ENCODE measurements at places on chromosomes 5 and 9.

DNA sequence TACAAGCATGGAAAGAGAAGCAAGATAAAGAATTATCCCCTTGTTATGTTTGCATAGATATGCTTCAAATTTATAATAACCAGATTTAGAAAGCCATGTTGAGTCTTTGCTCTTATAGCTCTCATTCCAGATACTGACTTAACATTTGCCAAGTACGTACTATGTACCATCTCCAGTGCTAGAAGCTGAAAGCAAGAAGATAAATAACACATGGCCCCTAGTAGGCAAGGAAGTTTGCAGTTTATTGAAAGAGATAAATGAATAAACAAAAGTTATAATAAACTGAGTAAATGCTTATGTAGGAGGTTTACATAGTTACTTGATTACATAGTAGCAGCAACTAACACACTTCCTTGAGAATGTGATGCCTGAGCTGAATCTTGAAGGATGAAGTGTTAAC lies 628.4 kb downstream of the HINT1 start:
- DNase-seq: no peak

GRCh38 chr9:89864731-89865130 lies 259.9 kb downstream of the GADD45G start:
- DNase-seq: no peak

GRCh38 chr9:32707326-32707725 lies 71.9 kb upstream of the TAF1L start:
- DNase-seq: no peak

GRCh38 chr5:9282211-9282610 lies 263.7 kb downstream of the SEMA5A start:
- DNase-seq: no peak

- no peak for DNase-seq
These were observed 1069.1 kb downstream of the EFNA5 start for GRCh38 chr5:106601620-106602019.

DNA sequence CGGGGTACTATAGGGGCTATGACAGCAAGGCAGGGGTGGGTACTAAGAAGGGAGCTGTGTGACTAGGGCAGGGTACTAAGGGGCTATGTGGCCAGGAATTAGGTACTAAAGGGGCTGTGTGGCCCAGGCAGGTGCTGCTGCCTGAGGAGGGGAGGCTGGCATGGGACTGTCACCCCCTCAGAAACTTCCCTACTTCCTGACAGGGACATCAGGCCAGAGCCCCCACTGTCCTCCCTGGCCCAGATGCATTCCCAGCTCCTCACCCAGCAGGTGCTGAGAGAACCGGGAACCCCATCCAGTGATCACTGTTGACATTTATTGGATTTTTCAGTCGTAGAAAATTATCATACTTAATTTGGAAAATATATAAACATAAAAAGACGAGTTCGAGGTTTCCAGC lies 26.6 kb downstream of the IRX2 start:
- no peak for DNase-seq

DNA sequence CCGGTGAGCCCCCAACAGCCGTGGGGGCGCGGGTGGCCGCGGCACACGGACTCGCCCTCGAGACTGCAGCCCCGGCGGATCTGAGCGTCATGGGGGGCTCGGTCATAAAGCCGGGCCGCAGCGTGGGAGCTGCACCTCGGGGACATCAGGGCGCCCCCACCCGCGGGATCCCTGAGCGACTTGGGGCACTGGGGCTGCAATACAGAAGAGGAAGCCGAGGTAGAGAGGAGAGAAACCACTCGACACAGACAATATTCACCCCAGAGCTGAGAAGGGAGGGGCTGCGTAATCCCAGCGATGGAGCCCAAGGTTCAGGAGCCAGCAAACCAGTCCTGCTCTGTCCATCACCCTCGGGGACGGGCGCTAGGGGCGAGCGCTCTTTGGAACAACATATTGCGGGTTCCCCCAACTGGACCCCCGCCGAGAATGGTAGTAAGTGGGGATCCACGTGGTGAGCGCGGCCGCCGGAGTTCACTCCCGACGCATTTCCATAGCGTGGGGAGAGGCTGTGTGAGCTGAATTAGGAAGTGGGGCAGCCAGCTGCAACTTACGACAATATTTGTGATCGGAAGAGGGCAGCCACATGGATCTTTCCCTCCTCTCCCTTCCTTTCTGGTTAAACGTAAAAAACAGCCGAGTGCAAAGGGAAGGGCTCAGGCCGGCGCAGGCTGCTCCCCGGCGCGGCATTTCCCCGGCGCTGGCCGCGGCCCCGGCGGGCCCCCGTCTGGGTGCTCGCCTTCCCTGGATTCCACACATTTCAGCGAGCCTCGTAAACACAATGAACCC lies 9.9 kb downstream of the PTCH1 start:
- peak; percentile 46 for DNase-seq

DNA sequence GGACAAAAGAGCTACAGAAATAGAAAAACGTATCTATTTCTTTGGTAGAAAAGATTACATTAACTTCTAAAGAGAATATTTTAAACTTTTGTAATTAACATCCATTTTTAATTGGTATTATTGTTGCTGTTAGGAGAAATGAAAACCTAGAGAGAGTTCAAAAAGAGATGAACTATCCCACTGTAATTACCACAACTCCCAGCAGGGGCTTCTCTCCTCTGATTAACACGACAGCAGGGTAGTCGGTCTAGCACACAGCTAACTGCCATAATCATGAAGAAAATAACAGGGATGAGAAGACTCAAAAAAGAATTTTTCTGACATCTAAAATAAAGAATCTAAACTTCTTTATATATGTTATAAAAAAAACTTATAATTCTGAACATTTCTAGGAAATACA lies 86.2 kb upstream of the CDH9 start:
- DNase-seq: peak; percentile 54

DNA sequence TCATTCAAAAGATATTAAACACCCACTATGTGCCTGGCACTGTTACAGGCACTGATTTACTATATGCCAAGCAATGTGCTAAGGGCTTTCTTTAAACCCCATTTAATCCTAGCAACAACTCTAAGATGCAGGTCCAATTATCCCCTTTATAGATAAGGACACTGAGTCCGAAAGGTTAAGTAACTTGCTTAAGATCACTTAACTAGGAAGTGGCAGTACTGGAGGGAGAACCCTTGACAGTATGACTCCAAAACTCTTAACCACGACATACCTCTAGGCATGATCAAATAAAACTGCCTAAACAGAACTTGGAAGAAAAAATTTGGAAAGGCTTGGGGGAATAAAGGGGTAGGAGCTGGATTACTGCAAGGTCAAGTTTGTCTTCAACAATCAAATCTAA lies 1.7 kb downstream of the RAB14 start:
- DNase-seq: no peak

DNA sequence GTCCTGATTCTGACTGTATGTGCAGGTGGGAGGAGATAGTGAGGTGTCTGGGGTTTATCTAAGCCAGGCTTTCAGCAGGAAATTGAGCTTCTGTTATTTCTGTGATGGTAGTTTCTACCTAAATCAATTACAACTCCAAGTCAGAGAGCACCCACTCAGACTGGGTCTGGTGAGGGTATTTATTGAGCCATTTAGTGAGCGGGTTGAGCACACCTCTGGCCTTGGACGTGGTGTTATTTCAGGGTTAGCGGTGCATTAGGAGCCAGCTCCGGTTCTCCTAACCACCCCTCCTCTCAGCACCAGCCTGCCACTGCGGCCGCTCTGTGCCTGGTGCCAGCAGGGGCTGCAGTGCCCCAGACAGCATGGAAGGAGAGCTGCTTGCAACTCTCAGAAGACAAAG lies 238.9 kb downstream of the CACNA1B start:
- DNase-seq: no peak

DNA sequence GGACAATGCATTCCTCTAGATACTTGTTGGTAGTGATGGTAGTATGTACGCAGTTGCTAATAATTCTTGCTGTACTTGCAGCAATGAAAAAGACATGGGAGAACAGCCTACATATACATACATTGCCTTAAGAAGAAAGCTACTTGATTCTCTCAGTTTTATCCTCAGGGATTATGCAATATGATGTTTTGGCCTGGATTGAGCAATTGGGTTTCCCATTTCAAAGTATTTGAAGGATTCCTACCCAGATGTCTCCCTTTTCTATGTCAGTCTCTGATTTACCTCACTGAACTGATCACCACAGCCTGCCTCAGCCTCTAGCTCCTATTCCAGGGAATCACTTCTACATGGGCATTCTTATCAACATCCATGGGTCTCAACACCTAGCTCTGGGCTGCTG lies 210.1 kb upstream of the CDH10 start:
- no peak for DNase-seq

- no peak for DNase-seq
These were observed 209.6 kb downstream of the SEMA6A start for GRCh38 chr5:116365006-116365496.

GRCh38 chr5:156121234-156121633 lies 205.7 kb upstream of the SGCD start:
- no peak for DNase-seq

DNA sequence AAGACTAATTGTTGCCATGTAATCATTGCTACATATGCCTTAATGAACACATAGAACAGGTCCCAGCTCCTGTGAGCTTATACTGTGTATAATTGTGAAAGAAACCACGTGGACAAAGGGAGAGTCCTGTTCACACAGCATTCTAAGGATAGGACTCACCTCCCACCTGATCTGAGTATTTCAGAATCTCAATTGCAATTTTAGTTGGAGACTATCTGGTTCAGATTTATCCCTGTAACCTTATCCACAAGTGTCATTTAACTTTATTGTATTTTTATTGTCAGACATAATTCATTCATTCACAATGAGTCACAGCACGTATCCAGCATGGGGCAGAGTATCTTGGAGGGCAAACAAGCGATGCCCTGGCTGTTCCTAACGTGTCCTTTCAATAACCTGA lies 448.3 kb downstream of the NTRK2 start:
- DNase-seq: no peak
